Activated naive CD4-positive, alpha-beta T cell treated with anti-CD3 and anti-CD28 coated beads, Interleukin-2, amount 10 ng/mL, durations not matched to agents 7 days and 5 days (primary cell): ENCODE measurements at places on chromosomes 11 and 22.

DNA sequence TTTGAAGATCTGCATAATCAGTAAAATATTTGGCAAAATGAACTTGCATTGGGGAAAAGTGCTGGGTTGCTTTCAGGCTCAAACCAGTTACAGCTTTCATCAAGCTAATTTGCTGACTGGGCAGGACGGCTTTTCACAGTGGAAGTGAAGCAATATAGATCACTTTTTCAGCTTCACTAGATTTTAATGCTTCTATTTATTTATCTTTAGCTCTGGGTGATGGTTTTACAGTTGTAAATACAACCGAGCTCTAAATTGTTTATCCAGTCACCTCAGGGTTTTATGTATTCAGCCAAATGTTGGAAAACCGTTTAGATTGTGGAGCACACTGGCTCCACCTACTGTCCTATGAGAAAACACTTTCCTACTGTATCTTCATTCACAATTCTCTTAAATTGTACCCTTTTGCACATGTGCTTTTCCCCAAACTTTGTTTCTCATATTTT is 58.2 kb downstream of the ACER3 start:
- peak; percentile 21 for DNase-seq

GRCh38 chr11:15101072-15101709 is 13.5 kb upstream of the INSC start:
- DNase-seq: peak; percentile 70

DNA sequence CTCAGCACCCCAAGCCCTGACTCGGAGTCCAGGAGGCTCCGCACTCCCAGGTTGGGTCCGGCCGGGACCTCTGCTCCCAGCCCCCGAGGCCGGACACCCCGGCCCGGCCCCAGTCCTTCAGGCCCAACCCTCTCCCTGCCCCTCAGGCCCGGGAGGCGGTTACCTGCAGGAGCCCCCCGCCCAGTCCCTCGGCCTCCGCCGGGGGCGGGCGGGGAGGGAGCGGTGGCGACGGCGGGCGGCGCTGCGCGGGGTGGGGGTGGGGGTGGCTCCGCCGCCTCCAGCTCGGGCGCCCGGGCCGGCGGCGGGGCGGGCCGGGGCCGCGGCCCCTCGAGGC is 310 bp downstream of the TCF20 start:
- peak; percentile 62 for DNase-seq

- no peak for DNase-seq
These were observed 190.2 kb downstream of the SHANK2 start for GRCh38 chr11:71062199-71062598.

DNA sequence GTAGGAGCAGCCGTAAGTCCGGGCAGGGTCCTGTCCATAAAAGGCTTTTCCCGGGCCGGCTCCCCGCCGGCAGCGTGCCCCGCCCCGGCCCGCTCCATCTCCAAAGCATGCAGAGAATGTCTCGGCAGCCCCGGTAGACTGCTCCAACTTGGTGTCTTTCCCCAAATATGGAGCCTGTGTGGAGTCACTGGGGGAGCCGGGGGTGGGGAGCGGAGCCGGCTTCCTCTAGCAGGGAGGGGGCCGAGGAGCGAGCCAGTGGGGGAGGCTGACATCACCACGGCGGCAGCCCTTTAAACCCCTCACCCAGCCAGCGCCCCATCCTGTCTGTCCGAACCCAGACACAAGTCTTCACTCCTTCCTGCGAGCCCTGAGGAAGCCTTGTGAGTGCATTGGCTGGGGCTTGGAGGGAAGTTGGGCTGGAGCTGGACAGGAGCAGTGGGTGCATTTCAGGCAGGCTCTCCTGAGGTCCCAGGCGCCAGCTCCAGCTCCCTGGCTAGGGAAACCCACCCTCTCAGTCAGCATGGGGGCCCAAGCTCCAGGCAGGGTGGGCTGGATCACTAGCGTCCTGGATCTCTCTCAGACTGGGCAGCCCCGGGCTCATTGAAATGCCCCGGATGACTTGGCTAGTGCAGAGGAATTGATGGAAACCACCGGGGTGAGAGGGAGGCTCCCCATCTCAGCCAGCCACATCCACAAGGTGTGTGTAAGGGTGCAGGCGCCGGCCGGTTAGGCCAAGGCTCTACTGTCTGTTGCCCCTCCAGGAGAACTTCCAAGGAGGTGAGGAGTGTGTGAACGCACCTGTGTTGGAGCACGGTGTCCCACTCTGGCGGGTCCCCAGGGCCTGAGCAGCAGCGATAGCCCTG is at the start of gene TAGLN:
TAGLN (plus strand) TSS at position 318 of the 863 bp plus-strand sequence. CDS start 3,644 bp downstream, outside the sequence.
- no peak for DNase-seq

DNA sequence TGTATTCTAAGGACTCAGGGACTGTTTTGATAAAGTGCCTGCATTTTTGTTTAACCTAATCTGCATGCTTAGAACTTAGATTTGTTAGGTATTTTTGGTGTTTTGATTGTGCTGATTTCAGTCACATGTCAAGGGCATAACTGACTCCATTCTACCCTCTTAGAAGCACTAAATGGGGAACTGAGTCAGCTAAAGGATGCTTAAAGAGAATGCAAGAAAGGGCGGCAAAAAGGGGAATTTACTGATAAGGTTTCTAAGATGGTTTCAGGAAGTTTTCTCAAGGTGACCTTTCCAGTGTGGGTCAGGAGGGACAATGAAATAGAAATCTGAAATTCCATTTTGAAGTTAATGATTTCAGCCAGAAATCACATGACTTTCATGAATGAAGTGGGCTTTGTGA is 43.0 kb downstream of the MMP20 start:
- DNase-seq: no peak

DNA sequence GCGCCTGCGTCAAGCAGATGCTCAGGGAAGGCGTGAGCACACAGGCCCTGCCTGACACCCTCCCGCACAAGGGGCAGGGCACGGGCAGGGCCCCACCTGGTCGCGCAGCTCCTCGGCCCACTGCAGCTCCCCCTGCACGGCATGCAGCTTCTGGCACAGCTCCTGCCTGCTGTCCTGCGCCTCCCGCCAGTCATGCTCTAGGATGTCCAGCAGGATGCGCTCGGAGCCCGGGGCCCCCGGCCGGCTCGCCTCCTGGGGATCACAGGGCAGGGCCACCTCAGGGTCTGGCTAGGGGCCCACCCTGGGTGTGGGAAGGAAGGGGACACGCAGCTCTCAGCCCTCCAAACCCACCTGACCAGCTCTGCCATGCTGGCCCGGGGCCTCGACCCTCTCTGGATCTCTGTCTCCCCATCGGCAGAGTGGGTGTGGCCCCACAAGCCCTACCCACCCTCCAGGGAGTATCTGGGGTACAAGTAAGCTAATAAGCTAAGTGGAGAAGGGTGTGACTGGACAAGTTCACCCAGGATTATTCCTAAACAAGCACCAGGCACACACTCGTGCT is 10.7 kb downstream of the CARD10 start:
- no peak for DNase-seq

GRCh38 chr11:108859510-108859909 is 194.6 kb downstream of the DDX10 start:
- no peak for DNase-seq

DNA sequence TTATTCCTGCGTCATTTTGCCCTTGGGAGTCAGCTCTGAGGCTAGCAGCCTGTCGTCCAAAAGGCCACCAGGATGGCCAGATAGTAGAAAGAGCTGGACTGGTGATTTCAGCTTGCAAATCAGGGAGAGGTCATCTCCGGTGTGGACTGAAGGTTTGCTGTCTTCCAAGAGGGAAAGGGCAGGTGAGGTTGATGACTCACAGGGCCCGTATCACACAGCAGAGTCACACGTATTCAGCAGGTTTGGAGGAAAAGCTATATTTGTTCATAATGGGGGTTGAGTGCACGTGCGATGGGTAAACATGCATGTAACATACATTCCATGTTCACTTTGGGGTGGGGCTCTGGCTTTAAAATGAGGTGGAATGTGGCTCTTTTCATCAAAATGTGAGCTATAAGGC is 25.6 kb downstream of the MRPL21 start:
- DNase-seq: no peak
